ENCODE measurements at places on chromosomes 13 and 19.

- no peak for DNase-seq
Observed at GRCh38 chr13:25874907-25875306, 176.9 kb downstream of the SHISA2 start.

DNA sequence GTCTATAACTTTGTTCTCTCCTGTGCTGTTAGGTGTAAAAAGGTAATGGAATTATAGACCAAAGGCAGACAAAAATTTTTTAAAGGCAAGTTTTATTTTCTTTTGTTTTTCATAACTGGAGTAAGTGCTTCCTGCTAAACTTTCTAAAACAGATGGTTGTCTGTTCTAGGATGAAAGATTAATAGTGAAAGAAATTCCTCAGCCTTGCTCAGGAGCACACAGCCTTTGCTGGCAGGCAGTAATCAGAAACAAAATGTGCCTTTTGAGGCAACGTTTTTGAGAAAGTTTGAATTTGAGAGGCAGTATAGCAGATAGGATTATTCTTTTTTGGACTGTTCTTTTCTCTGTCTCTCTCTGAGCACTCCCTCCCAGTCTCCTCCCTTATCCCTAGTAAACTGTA is 2749.5 kb downstream of the PCDH9 start:
- no peak for DNase-seq

GRCh38 chr19:16822648-16823047 is 6.5 kb upstream of the SIN3B start:
- DNase-seq, result no peak

- peak; percentile 63 for DNase-seq
Observed at GRCh38 chr19:10690341-10690781, 10.9 kb upstream of the QTRT1 start.

DNA sequence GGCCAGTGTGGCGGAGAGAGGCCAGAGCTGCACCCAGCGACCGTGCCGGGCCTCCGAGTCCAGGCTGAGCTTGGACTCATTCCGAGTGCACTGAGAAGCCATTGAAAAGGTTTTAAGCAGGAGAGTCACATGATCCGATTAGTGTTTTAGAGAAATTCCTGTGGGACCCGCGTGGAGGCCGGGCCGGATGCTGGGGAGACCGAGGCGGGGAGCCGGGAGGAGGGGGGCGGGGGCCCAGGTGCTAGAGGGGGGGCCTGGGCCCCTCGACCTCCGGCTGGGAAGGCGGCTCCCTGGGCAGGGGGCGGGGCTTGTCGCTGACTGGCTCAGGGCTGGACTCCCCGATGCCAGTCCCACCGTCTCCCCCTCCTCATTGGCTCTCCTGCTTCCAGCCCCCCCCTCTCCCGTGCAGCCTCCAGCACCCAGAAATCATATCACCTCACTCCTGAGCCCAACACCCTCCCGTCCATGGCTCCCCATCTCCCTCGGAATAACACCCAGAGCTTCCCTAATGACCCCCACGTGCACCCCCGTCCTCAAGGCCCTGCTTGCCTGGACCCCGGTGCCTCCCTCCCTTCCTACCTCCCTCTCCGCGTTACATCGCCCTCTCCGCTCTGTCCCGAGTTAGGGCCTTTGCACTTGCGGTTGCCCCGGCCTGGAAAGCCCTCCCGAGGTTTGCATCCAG is 5.2 kb upstream of the ZNF579 start:
- peak; percentile 52 for DNase-seq

GRCh38 chr19:48122421-48122820 is 11.8 kb upstream of the PLA2G4C start:
- DNase-seq, result no peak

- peak; percentile 48 for DNase-seq
Observed at GRCh38 chr19:21482863-21483276, 22.5 kb upstream of the ZNF429 start.

GRCh38 chr13:93309886-93310523 is 83.4 kb downstream of the GPC6 start:
- DNase-seq, result peak; percentile 89

- DNase-seq, result peak; percentile 56
Observed at GRCh38 chr13:21637296-21637695, 33.3 kb upstream of the MICU2 start.

GRCh38 chr13:50596776-50597203 is 246.7 kb downstream of the DLEU7 start:
- no peak for DNase-seq

DNA sequence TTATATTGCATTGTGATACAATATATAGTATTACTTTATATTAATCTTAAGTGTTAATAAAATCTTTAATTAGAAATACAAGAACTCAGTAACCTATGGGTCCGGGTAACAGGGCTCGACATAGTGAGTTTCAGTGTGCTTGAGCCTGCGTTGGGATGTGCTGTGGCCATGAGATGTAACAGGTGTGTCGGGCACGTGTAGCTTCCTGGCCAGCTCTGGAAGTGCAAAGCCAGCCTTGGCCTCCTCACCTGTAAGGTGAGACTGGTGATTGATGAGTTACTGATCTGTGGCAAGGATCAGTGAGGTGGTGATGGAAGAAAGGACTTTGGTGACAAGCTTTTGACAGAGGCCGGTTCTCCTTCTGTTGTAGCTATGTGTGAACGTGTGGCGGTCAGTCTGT is 19.2 kb downstream of the ATP4B start:
- no peak for DNase-seq

Data from fibroblast of mammary gland (primary cell).